Stimulated activated CD8-positive, alpha-beta memory T cell treated with anti-CD3 and anti-CD28 coated beads, Interleukin-12 subunit alpha, Interleukin-12 subunit beta, amount 100 ng/mL, for 1 hour (primary cell): ENCODE measurements at places on chromosomes 4 and X.
A peak's percentile ranks its signal among the peaks of the same experiment; 100 is the strongest.

GRCh38 chr4:112060212-112060611 is 85.0 kb upstream of the FAM241A start:
- DNase-seq, result no peak

DNA sequence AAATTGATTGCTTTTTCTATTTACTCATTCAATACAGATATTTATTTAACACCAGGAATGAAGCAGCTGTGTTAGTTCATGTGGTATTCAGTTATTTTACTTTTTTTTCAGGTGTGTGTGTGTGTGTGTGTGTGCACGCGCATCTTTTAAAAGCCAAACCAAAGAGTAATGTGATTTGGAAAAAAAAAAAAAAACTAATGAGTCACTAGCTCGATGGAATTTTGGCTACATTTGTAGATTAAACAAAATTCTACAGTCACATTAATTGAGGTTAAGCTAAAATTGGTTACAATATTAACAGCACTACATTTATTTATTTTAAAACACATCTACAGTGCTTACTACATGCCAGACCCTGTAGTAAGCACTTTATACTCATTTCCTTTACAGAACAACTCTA is 66.8 kb downstream of the HHIP start:
- no peak for DNase-seq

- DNase-seq, result no peak
Observed at GRCh38 chr4:17310269-17310652, 201.6 kb downstream of the QDPR start.

DNA sequence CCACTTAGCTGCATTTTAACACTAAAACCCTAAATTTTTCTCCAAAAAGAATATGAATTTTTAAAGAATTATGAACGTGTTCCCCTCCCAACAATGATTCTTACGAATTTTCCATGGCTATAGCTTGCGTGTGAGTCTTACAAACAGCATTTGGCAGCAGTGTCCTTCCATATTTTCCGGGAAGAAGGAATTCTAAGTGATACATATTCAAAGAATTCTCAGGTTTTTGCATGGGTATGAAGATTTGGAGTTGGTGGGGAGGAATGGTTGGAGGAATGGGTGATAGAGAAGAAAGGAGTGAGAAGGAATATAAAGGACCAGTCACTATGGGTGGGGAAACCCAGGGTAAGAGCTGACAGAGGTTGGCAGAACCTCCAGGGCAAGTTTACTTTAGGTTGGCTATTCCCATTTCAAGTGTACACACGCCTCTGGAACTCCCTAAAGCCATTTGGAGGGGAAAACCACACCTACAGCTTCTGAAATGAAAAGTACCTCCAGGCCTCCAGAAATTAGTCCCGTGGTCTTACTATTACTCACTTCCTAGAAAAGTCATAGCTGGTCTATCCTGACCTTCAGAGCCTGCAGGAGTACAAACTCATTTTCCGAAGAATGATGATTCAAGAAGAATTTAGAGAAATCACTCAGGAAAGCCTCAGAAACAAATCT is 420.8 kb upstream of the DIPK2B start:
- no peak for DNase-seq

GRCh38 chr4:82192017-82192673 is 181.6 kb downstream of the HNRNPD start:
- DNase-seq, result no peak

DNA sequence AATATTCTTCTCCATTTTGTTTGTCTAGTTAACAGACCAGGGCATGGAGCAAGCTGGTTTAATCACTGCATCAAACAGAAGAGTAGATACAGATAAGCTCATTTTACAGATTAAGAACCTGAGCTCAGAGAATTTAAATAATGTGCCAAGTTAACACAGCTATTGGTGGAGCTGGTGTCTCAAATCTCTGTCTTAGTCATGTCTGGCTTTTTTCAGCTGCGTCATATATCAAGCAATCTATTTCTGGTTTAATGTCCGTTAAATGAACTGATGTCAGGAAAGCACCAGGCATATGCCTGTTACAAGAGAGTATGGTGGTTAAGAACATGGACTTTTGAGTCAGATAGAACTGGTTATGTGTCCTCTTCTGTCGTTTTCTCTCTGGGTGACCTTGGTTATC is 79.8 kb upstream of the ADGRA3 start:
- DNase-seq, result no peak

GRCh38 chr4:95190751-95191436 is 357.9 kb downstream of the UNC5C start:
- no peak for DNase-seq

GRCh38 chr4:11286533-11286932 is 142.2 kb downstream of the HS3ST1 start:
- DNase-seq, result no peak

- DNase-seq, result no peak
Observed at GRCh38 chrX:119758731-119759247, 401 bp downstream of the SOWAHD start.

DNA sequence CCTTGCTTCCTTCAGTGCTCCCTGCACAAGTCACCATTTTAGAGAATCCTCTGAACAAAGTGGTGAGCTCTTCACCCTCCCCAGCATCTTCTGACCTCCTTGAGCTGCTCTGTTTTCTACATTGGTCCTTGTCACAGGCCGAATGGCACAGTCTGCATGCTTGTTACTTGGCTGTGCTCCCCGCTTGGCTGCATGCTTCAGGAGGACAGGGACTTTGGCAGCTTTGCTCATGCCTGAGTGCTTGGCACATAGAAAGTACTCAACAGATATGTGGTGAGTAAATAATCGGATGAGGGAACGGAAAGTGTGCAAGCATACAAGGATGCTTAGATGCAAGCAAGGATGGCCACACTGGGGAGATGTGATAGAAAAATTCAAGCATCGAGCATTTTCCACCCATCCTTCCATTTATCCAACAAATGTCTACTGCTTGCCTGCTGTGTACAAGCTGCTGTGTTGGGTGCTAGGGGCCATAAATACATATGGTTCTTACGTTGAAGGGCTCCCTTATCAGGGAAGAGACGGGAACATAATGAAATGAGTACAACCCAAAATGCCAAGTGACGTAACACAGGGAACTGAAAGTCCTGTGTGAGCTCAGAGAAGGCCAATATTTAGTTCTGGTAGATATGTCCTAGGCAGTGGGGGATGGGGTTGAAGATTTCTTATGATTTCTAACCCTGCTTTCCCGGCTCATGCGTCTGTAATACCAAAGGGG is 31.2 kb downstream of the SLC2A9 start:
- no peak for DNase-seq

DNA sequence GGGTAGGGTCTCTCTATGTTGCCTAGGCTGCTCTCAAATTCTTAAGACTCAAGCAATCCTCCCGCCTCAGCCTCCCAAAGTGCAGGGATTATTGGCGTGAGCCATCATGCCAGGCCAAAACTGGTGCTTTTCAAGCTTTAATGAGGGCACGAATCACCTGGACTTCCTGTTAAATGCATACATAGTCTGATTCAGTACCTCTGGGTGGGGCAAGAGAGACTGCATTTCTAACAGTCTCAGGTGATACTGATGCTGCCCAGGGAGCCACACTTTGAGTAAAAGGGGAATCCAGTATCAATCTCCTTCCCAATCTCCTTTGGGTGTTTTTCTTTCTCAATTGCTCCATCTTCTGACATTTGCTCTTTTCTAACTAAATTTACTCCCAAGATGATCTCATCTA is 96.5 kb downstream of the SH3RF1 start:
- no peak for DNase-seq

- DNase-seq, result no peak
Observed at GRCh38 chr4:155578219-155578618, 88.4 kb upstream of the GUCY1A1 start.

GRCh38 chr4:6804082-6804752 is 21.7 kb downstream of the KIAA0232 start:
- DNase-seq, result no peak

GRCh38 chr4:105061136-105061696 is 85.5 kb upstream of the TET2 start:
- peak; percentile 10 for DNase-seq

- DNase-seq, result no peak
Observed at GRCh38 chrX:38335382-38335781, 8.1 kb upstream of the RPGR start.

- DNase-seq, result no peak
Observed at GRCh38 chrX:68669094-68669860, 21.8 kb downstream of the STARD8 start.

DNA sequence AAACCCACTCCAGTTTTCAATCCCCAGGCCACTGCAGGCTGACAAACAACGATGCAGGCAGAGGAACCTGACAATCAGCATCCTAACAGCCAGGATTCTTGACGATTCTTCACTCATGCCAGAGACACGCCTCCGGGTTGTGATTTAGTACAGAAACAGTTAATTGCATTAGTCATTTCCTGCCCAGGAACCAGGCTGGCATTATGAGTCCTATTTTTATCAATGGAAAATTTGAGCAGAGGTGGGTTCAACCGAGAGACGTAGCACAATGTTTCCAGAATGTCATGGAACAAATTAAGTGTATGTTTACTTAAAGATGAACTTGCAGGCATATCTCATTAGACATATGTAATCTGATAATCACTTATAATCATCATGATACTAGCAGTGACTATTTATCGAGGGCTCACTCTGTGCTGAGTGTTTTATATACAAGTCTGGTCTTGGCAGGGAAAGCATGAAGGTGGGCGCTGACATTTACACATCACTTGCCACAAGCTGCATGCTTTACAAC is 159.7 kb downstream of the NSUN7 start:
- no peak for DNase-seq

DNA sequence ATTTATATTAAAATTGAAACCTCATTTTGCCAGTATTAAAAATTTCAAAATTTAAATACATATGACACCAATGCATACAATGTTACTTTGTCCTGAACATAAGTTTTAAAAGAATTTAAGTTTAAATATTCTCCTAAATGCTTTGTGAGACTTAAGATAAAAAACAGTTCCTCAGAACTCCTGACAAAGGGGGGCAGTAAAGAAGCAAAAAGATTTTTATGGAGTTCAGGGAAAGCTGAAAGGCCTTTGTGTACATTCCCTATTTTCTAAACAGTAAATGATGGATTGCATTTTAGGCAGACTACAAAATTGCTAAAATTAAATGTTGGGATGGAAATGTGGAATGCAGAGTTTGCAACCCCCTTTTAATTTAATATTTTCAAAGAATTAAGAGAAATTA is 81.7 kb downstream of the SNCA start:
- DNase-seq, result no peak

- DNase-seq, result no peak
Observed at GRCh38 chrX:5775846-5776430, 452.7 kb downstream of the NLGN4X start.

GRCh38 chr4:93748373-93749291 is 79.9 kb upstream of the ATOH1 start:
- no peak for DNase-seq

GRCh38 chr4:140315019-140315418 is 58.4 kb upstream of the SCOC start:
- DNase-seq, result no peak

DNA sequence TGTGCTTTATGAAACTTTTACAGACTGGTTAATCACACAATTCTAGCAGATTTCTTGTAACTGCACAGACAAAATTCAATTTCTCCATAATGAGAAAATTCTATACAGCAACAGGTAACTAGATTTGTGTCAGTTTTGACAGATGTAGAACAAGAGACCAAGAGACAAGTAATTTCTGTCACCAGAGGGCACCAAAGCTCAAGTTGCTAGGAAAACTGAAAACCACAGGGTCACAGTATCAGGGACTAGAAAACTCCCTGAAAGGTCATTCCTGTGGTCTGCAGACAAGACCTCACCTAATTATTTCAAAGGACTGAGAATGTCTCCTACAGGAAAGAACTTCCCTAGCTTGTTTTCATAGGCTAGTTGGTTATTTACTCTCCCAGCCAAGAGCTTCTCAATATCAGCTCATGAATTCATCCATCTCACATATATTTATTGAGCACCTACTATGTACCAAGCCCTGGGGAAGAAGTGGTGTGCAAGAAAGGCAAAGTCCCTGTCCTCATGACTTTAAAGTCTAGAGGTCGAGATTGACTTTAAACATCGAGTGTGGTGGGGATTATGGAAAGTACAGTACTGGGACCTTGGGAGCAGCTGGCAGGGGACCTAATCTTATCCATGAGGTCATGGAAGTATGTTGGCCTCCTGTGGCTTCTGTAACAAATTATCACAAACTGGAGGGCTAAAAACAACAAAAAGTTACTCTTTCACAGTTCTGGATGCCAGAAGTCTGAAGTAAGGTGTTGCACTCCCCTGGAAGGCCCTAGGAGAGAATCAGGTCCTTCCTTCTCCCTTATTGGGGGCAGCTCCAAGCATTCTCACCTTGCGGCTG is 47.8 kb upstream of the SETD7 start:
- DNase-seq, result no peak
